RWPE1 (cell line): ENCODE measurements at places on chromosomes 16 and 17.

GRCh38 chr16:30525844-30526136, 576 bp downstream of the ZNF768 start:
- no peak for DNase-seq

GRCh38 chr16:72837846-72838585, 209.9 kb downstream of the ZFHX3 start:
- DNase-seq, result no peak

GRCh38 chr17:42289611-42290181, 1.4 kb downstream of the STAT5A start:
- DNase-seq, result no peak

DNA sequence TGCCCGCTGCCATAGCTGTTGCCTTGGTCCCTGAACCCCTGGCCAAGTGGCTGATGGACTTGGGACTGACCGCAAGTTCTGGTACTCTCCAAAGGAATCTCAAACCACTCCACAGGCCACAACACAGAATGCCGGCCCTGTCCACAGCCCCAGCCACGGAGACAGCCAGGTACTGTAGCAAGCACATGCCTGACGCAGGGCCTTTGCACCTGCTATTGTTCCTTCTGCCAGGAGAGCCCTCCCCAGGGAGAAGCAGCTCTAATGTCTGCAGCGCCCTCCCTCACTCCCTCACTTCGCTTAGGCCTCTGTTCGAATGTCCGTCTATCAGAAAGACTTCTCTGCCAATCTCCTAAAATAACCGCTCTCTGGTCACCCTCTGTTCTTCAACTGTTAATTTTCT, 15.4 kb downstream of the RTN4RL1 start:
- no peak for DNase-seq

DNA sequence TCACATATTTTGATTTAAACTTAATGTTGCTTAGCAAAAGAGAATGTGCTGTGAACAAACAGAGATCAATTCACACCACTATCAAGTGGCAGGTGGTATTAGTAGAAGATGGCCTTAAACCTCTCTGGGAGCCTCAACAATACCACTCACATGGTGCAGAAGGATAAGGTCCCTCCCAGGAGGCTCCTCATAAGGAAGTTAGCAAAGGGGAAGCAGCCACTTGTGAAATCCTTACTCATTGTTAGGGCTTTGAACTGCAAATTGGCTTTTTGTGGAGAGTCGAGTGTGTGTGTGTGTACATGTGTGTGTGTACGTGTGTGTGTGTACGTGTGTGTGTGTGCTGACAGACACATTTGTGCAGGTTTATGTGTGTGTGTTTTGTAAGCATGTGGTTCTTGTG, 48.9 kb upstream of the ASIC2 start:
- DNase-seq, result no peak

- no peak for DNase-seq
Measured at GRCh38 chr16:57500578-57501111, 14.4 kb upstream of the DOK4 start.

DNA sequence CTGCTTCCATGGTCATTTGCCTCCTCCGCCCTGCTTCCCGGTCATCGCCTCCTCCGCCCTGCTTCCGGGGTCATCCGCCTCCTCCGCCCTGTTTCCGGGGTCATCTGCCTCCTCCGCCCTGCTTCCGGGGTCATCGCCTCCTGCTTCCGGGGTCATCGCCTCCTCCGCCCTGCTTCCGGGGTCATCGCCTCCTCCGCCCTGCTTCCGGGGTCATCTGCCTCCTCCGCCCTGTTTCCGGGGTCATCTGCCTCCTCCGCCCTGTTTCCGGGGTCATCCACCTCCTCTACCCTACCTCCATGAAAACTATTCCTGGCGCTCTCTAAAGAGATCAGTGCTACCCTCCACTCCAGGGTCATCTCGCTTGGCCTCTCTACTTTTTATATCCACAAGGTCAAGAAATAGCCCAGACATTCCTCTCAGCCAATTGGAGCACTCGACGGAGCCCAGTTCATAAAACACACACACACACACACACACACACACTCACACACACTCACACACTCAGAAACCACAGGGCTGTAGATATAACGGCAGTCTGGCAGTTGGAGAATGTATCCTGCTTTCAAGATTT, 44.8 kb downstream of the TRARG1 start:
- DNase-seq, result no peak

DNA sequence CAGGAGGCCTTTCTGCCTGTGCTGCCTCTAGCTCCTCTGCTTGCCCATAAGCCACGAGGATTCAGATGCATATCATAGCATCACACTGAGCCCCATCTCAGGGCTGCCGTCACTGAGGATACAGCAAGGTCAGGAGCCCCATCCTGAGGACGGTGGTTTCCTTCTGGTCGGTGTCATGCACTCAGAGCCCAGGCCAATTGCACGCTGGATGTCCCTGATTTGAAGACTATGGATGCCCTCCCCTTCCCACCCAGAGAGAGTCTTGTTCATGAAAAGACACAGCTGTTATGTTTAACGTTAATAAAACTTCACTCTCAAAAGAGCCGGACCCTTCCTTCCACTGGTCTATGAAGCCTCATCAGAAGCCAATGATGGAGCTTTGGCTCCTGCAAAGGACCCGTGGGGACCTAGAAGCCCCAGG, 19.9 kb downstream of the COTL1 start:
- DNase-seq, result no peak

GRCh38 chr17:13600475-13601321, 1.0 kb downstream of the HS3ST3A1 start:
- DNase-seq, result no peak

- DNase-seq, result peak; percentile 13
Measured at GRCh38 chr17:16351831-16352230, 1.4 kb downstream of the CENPV start.

DNA sequence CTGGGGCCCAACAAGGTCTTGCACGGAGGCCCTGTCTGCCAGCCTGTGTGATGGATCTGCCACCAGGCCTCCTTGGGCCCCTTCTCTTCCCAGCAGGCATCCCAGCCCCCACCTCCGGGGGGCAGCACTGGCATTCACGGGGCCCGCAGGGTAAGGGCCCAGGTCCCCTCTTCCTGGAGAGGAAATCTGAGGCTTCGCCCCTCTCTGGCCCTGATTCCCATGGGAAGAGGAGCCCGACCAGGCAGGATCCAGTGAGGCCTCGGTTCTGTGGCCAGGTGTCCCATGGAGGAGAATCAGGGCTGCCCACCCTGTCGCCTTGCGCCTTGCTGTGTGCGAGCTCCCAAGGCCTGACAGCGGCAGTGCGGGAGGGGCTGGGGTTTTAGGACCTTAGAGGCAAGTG, 48.4 kb downstream of the PDPK1 start:
- no peak for DNase-seq

DNA sequence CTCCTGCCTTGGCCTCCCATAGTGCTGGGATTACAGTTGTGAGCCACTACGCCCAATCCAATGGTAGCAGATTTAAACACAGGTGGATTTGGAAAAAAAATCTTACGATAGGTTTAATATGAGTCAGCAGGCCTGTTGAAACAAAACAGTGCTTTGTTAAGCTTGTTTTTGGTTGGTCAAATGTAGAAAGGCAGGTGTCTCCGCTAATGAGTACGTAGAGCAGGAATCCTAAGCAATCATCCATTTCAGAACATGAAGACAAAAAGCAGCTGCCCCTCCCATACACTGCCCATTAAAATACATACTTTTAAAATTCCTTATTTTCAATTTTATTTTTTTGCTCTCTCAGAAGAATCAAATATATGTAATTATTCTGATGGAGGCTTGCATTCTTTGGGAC, 1.9 kb upstream of the WWOX start:
- DNase-seq, result peak; percentile 59

GRCh38 chr16:74468807-74469525, 47.7 kb upstream of the CLEC18B start:
- DNase-seq, result no peak
